ENCODE measurements at places on chromosomes 1 and 21.
A peak's percentile ranks its signal among the peaks of the same experiment; 100 is the strongest.

- DNase-seq = no peak
Observed at GRCh38 chr1:229574679-229575442, 16.4 kb upstream of the ABCB10 start.

- no peak for DNase-seq
Observed at GRCh38 chr1:156948708-156949107, 28.3 kb downstream of the LRRC71 start.

DNA sequence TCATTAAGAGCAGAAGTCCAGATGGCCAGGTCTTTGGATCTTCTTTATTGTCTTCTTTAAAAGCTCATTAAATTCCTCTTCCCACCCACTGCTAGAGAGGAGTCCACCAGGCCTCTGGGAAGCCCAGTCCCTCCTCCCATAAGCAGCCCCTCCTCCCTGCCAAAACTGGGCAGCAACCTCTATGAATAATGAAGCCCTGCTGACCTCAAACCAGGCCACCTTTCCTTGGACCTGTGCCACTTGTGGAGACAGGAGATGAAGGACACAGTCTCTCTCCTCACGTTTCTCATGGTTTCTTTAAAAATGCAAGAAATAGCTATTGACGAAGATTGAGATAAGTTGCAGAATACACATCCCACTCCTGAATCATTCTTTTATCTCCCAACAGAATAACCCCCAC, 112.8 kb downstream of the EDEM3 start:
- no peak for DNase-seq

GRCh38 chr1:48750109-48750508, 26.6 kb downstream of the BEND5 start:
- DNase-seq = no peak

DNA sequence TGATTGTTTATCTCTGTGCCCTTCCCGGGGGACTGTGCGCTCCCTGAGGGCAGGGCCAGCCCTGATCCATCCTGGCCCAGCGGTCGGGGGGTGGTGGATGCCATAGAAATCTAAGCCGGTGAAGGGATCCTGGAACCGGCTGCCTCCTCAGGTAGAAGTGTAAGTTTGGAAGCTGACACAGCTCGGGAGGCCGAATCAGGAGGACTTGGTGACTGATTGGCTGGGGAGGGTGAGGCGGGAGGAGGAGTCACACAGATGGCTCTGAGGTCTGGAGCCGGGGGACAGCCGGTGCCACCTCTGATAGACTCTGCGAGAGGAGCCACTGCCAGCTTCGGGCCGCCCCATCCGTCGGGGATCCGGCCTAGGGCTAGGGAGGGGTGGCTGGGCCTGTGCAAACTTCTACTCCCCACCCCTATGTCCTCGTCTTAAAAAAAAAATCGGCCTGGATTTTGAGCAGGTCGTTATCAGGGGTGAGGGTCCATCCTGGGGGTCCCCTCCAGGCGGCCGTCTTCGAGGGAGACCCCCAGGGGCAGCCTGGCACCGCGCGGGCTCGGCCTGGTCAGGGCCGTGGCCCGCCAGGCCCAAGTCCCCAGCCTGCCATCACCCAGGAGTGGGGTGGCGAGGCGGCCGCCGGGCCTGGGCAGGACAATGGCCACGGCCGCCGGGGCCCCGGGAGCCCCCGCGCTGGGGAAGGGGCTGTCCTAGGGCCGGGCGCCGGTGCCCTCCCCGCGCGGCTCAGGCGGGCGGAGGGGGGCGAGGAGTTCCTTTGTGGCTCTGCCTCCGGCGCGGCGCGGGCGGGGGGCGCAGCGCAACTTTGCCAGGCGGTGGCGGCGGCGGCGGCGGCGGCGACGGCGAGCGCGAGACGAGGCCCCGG, 708 bp upstream of the ZNF362 start:
- peak; percentile 59 for DNase-seq

DNA sequence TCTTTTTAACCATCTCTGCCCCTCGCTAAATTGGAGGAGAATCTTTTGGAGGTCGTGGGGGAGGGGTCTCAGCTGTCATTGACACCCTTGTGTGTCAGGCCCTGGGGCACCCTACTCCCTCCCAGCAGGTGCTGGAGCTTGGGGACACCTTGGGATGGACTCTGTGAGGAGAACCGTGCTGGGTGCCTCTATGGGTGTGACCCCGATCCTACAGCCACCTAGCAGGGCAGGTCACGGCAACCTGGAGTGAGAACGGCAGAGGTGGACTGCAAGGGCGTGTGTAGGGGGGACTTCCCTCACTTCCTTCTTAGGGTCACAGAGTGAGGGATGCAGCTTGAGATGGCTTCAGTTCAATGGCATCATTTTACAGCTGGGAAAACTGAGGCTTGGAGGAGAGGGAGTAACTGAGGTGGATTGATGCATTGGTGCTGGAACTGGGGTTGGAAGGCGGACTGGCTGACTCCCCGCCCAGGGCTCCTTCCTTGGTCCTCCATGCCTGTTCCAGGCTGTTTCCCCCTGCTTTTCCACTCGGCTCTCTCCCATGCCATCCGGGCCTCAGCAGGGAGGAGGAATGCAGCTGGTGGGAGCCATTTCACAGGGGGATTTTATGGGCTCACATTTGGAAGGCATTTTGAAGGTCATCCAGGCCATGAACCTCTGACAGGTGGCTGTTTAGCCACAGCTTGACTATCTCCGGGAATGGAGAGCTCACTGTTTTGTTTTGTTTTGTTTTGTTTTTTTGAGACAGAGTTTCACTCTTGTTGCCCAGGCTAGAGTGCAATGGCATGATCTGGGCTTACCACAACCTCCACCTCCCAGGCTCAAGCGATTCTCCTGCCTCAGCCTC, 18.8 kb upstream of the ARHGEF10L start:
- DNase-seq = no peak

DNA sequence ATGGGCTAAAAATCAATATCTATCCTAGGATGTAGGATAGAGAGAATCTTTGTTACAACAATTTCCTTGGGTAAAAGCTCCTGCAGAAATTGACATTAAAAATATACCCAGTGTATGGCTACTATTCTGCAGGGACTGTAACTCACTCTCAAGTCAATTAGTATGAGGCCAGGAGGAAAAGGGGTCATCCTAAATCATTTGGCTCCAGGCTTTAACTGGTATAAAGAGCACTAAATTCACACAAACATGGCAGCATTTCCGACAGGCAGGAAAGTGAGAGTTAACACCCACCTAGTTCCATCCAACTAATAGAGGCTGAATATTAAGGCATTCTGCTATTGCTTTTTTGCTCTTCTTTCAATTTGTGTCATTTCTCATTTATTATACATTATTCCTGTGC, 218.6 kb upstream of the C1orf87 start:
- DNase-seq = no peak

GRCh38 chr1:34361781-34362357, 185.2 kb downstream of the C1orf94 start:
- DNase-seq = no peak

- no peak for DNase-seq
Observed at GRCh38 chr21:15976807-15977206, 247.0 kb downstream of the USP25 start.

DNA sequence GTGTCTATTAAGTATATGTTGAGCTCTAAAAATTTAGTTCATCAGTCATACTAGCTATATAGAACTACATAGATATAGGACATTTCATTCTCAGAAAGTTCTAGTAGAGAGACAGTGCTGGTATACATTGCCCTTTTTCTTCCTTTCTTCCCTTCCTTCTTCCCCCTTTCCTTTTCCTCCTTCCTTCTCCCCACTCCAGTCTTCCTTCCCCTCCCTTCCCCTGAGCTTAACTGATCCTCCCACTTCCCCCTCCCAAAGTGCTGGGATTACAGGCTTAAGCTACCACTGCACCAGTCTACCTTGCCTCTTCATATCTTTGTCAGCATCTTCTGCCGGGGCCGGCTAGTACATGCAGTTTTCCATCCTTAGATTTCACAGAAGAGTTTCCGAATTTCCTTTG, 12.1 kb downstream of the THRAP3 start:
- DNase-seq = no peak

DNA sequence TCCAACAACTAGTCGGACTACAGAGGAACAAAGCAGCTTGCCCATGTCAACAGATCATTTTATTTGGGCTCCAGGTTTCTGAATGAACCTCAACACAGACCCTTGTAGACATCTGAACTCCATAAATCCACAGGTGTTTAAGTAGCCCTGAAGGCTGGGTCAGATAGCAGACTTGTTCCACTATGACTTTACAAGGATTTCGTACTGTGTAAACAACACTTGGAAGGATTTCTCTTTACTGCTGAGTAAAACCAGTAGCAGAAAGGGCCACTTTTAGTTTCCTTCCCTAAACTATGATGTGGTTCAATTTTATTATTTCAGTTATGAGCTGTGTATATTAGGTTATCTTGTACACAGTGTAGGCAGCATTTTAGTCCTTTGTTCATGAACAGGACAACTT, 316.4 kb upstream of the ADGRL2 start:
- DNase-seq = no peak

- DNase-seq = no peak
Observed at GRCh38 chr1:181106479-181106878, 18.0 kb downstream of the IER5 start.

All from stimulated activated CD4-positive, alpha-beta T cell treated with anti-CD3 and anti-CD28 coated beads, Interleukin-4, amount 100 ng/mL, for 24 hours (primary cell).